Renal cortex interstitium (tissue), 15 donors: ENCODE measurements at places on chromosomes 5 and 9. TPM values are rescaled to one million over a fixed set of nuclear protein-coding genes. Genes with fewer than 3 reads are reported as not detected.

DNA sequence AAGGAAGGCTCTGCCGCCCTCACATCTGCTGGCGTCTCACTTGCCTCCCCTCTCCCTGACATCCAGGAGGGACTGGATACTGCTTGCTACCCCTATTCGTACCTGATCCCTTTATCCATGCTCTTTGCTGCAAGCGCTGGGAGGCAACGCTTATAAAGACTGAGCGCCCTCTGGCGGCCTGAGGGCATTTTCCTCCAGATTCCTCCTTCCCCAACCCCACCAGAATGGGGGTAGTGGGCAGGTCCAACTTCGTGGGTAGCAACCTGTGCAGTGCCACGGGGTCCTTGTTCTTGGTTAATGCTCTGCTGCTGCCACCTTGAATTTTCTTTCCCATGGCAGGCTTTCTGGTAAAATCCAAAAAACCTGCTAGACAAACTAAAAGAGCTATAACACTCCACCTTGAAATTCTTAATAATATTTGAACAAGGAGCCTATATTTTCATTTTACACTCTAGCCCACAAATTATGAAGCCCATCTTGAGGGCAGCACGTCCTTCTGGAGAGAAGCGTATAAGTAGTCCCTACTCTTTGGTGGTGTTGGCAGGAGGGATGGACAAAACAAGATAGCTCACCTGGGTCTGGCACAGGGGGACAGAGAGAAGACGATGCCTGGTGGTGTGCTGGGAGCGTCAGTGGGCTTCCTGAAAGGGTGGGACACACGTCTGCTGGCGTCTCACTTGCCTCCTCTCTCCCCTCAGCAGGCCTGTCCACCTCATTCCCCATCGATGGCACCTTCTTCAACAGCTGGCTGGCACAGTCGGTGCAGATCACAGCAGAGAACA, 52.5 kb downstream of the JADE2 start:
- peak; percentile 64 for DNase-seq

DNA sequence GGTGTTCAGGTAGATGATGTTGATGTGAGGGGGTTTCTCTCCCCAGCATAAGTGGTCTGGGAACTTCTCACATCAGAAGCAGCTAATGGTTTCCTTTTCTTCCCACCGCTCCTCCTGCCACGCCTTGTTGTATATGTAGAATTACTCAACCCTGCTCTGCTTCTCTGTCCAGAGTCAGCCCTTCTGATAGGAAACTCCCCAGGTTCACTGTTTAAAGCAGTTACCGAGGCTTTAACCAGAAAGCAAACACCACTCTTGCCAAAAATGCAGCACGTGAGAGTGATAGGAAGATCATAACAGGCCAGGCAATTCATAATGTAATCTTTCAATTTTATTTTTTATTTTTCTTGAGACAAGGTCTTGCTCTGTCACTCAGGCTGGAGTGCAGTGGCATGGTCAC, 10.5 kb upstream of the TMEM252 start:
- DNase-seq = no peak

- no peak for DNase-seq
Measured at GRCh38 chr9:91148306-91148705, 213.4 kb downstream of the AUH start.

GRCh38 chr5:157563373-157563928, 12.1 kb downstream of the ADAM19 start:
- DNase-seq = no peak

DNA sequence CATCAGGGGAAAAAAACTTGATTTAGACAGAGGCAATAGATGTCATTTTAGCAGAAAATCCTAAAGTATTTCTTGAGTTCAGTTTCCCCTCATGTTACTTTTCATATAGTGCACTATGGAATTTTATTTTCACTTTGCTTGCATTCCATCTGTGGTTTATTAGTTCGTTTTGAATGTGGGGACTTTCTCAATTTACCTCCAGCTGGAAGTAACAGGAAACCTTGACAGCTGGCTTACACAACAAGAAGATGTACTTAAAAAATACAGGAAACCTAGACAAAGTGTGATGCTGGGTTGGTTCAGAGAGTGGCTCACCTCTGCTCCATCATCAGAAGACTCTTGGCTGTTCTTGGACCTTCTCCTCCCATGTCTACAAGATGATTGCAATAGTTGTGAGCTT, 567.0 kb downstream of the CETN3 start:
- no peak for DNase-seq

- no peak for DNase-seq
Measured at GRCh38 chr9:113626735-113627495, 163.4 kb downstream of the RGS3 start.

- no peak for DNase-seq
Measured at GRCh38 chr5:163104464-163104863, 332.9 kb upstream of the CCNG1 start.

DNA sequence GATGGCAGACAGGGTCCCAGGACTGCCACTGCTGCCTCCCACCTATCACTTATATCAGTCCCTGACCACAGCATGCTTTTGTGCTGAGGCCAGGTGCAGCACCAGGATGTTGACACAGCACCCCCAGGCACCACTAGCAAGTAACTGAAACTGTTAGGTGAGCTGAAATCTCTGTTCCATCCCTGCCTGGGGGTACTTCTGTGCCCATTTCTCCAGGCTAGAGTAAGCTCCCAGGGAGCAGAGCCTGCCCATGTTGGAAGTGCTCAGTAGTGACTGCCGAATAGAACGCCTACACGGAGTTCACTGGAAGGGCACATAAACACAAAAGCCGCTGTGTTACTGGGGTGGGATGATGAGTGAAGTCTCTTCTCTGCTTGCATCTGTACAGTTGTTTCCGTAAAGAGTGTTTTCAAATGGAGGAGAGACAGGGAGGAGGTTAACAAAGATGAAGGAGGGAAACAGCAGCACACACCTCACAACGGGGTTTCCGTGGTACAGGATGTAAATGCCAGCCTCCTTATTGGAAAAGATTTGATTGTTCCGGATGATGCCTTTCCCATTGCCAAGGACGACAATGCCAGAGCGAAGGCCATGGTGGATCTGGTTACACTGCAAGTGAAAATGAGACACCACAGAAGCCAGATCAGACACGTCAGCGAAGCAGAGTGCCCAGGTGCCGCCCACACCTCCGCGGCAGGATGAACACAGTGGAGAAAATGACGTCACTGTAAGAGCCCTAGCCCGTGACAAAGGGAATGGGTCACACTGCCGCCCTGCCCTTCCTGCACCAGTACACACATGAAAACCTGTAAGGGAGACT, 43.1 kb downstream of the POLR1E start:
- peak; percentile 24 for DNase-seq

- no peak for DNase-seq
Measured at GRCh38 chr5:153678617-153679329, 188.3 kb downstream of the GRIA1 start.

- DNase-seq = peak; percentile 26
Measured at GRCh38 chr9:2872250-2872930, 28.5 kb upstream of the PUM3 start.

Gene RIGI
- 13.4 TPM for polyA plus RNA-seq

Gene HSPB3
- 0.13 TPM for polyA plus RNA-seq

Gene IFNA21
- not detected for polyA plus RNA-seq

Gene ARID3C
- polyA plus RNA-seq = 0.14 TPM

Gene DMXL1
- 62.8 TPM for polyA plus RNA-seq

Gene SFXN1
- polyA plus RNA-seq = 46.5 TPM

Gene RASGEF1C
- polyA plus RNA-seq = 0.36 TPM

Gene AGXT2
- polyA plus RNA-seq = 28.1 TPM

Gene LCP2
- polyA plus RNA-seq = 3.3 TPM

Gene PELO
- 27.5 TPM for polyA plus RNA-seq

Gene GDA
- polyA plus RNA-seq = 0.75 TPM

Gene PDE6A
- polyA plus RNA-seq = 0.14 TPM
